ENCODE measurements at places on chromosomes 16 and 17. TPM values are rescaled to one million over a fixed set of nuclear protein-coding genes. Genes with fewer than 3 reads are reported as not detected.

The ZPBP2 gene
- total RNA-seq, result not detected

The CES3 gene
- 1.7 TPM for total RNA-seq

The HOXB7 gene
- total RNA-seq, result 32.4 TPM

The FAM20A gene
- not detected for total RNA-seq

The EIF3C gene
- 364 TPM for total RNA-seq

The TMIGD1 gene
- total RNA-seq, result not detected

The ZNF629 gene
- total RNA-seq, result 23.9 TPM

The GGA2 gene
- total RNA-seq, result 33.8 TPM

The SLC16A13 gene
- total RNA-seq, result 8.0 TPM

The C16orf86 gene
- not detected for total RNA-seq

The SOX8 gene
- total RNA-seq, result 1.5 TPM

The LAT gene
- 6.1 TPM for total RNA-seq

The PRSS21 gene
- 0.39 TPM for total RNA-seq

The HASPIN gene
- 15.7 TPM for total RNA-seq

The CIAO2B gene
- total RNA-seq, result 174 TPM

The NR1D1 gene
- 9.6 TPM for total RNA-seq

The SLC16A6 gene
- 0.76 TPM for total RNA-seq

All from A549 treated with DMSO at 1 μM for 4 hours (cell line).